ENCODE measurements at places on chromosomes 12 and 14.

DNA sequence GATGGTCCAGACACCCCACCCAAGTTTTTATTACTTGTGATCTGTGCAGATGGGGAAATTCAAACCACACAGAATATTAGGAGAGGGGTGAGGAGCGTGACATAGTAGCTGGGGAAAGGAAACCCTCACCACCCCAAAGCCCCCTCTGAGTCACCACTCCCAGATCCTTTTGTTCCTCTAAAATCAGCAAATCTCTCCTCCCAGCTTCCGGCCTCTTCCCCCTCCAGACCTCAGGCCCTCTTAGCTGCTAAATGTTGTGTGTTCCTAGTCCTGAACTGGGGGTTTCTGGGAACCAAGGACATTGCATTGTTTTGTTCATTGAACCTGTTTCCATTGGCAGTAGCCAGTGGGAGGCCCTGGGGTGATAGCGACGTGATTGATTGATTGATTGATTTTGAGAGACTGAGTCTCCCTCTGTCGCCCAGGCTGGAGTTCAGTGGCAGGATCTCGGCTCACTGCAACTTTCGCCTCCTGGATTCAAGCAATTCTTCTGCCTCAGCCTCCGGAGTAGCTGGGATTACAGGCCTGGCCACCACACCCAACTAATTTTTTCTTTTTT, 5.9 kb upstream of the ORAI1 start:
- DNase-seq = no peak

GRCh38 chr12:50314636-50315312, 31.5 kb upstream of the LIMA1 start:
- peak; percentile 2 for DNase-seq

- DNase-seq = no peak
These were observed 99.4 kb downstream of the NINJ2 start for GRCh38 chr12:563787-564298.

DNA sequence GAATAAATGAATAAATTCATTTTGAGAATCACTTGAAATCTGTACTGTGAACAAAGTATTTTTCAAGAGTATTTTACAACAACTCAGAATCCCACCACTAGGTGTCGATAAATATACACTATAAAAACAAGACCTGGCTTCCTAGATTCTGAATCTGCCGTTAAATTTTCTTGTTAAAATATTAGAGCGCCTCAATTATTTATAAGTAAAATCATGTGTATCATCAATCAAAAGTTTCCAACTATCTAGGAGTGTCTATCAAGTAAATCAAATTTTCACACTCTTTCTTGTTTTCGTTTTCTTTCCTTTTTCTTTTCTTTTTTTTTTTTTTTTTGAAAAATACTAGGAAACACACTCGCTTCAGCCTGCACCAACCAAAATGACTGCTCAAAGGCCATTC, 179.2 kb upstream of the DCN start:
- no peak for DNase-seq

DNA sequence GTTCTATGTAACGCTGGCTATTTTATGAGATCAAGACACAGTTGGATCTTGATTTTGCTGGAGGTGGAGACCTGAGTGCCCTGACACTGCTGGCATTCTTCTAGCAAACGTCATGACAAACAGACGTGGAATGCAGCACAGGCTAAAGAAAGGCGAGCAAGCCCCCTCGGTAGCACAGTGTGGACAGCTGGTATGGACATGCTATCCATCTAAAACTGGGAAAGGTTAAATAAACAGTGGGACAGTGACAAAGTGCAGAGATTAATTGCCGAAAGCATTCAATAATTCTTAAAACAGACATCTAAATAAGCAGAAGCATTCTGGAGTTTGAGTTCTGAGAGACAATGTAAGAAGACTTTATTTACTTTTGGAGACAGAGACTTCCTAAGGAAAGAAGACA, 237.2 kb downstream of the FBXL14 start:
- DNase-seq = no peak

DNA sequence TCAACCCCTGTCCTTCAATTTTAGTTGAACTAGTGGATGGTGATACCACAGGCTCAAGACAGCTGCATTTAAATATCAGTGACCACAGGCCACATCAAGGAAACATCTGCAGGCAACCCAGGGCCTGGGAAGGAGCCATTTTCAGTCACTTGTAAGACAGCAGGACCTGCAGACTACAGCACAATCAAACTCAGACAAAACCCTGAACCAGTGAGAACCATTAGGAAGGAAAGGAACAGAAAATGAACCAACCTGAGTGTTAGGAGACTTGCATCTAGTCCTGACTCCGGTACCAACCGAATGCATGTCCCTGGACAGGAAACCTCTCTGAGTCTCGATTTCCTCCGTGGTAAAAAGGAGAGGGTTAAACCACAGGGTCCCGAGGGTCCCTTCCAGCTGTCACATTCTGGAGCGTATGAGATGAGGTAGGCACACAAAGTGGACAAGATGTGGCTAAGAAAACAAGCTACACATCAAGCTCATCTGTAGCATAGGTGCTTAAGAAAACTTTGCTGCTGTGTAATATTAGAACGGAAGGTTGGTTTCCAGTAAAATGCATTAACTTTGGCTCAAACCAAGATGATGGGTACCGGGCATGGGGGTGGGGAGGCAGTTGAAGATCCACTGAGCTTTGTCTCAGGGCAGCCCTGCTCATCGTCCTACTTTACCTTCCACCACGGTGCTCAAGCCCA, 1.6 kb upstream of the CDKN1B start:
- DNase-seq = no peak

DNA sequence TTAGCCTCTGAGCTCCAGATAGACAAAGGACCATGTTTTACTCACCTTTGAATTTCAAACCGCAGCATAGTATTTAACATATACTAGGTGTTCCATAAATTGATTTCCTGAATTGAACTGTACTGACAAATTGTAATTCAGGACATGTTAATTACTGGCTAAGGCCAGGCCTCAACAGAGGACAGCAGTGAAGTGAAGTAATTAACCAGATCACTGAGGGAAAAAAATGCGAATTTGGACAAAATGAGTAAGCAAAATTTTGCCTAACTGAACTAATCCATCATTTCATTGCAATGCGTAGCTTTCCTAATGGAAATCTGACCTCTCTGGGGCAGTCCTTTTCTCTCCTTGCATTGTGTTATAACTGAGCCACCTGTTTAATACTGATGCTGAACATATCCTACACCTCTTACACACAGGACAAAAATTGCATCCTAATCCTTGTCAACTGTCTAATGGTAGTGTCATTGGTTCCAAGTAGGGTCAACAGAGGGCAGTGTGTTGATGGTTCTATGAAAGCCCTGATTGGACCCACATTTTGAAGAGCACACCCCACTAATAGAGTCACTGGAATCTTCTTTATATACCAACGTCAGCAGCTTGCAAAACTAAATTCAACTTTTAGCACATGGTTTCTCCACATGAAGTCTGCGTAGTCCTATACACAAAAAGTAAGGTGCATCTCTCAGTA, 148.4 kb downstream of the SLC25A21 start:
- no peak for DNase-seq

GRCh38 chr12:117816-118345, 51.3 kb downstream of the IQSEC3 start:
- DNase-seq = no peak

GRCh38 chr12:124326871-124327270, 32.0 kb downstream of the RFLNA start:
- no peak for DNase-seq

- DNase-seq = no peak
These were observed 816.1 kb upstream of the TMEM132C start for GRCh38 chr12:127450826-127451225.

DNA sequence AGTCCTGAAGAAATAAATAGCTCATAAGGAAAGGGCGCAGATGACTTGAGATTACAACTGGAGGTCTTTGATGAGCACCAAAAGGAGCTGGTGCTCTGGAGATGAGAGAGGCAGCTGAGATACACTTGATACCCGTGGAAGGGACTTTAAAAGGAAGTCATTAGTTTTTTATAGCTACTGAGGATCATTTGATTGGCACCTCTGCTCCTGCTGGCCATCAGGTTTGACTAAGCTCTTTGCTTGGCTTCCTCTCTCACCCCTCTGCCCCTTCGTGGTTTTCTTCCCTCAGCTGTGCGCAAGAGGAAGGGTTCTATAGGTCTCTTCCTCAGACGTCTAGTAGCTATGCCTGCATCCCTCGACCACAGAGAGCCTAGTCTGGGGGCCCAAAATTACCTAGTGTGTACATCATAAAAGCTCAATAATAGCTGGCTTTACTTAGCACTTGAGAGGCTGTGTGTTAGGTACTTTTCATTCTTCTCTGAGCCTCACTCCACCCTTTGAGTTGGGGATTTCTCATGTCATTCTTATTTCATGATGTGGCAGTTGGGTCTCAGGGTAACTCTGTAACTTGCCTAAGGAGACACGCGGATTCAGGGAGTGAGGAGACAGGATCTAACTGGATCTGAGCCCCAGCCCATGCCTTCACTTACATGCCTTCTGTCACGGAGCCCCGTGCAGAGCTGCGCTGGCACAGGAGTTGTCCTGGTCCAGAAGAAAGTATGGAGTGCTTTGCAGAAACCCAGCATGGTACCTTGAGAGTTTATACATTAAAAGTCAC, 68.4 kb upstream of the ASPG start:
- DNase-seq = no peak

DNA sequence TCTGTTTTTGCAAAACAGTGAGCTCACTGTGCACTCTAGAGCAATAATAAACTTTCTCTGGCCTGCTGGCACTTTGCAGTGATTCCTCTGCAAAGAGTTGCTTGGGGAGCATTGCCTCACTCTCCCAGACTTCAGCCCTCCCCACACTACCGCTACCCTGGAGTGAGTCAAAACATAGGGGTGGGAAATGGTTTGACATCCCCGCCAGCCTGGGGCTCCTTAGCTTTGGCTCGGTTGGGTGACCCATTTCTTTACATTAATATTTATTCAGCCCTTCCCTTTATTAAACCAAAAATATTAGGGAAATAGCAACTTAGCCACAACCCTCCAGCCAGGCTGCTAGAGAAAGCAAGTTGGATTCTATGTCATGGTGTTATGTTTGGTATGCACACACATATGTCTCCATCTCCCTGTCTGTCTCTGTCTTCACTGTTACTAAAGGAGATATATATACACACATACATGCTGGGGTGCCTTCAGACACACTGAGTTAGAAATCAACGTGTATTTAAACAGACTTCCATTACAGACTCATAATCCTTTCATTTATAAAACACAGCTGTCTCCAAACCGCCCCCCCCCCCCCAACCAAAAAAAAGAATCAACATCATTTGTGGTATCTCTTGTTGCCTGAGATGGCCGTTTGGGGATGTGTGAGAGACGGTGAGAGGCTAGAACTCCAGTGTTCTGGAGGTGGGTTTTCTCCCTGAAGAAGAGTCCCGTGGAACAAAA, 3.4 kb upstream of the IRF2BPL start:
- no peak for DNase-seq

GRCh38 chr14:65169351-65169750, 67.0 kb upstream of the MAX start:
- DNase-seq = no peak

GRCh38 chr12:19039515-19039914, 90.0 kb upstream of the PLEKHA5 start:
- no peak for DNase-seq

- DNase-seq = no peak
These were observed at the start of gene DLK1 for GRCh38 chr14:100726550-100727085. DLK1 (plus strand) TSS chr14:100726892; CDS start chr14:100727069, 177 bp downstream.

GRCh38 chr12:105843986-105844760, 294.6 kb downstream of the NUAK1 start:
- no peak for DNase-seq

DNA sequence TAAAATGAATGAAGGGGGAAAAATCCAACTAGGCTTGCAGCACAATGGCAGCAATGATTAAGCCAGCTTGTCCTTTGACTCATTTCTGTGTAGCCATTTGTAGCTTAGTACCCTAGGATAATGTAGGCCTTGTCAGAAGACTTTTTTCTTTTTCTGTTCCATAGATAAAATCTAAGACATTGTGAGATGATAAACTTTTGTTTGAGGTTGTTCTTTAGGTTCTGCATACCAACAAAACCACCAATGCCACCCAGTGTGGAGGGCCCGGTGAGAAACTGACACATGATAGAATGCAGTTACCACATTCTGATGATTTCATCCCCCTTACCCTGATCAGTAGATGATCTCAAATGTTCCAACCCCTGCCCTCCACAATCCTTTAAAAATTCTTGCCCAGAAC, 6.6 kb upstream of the KLRD1 start:
- DNase-seq = no peak

DNA sequence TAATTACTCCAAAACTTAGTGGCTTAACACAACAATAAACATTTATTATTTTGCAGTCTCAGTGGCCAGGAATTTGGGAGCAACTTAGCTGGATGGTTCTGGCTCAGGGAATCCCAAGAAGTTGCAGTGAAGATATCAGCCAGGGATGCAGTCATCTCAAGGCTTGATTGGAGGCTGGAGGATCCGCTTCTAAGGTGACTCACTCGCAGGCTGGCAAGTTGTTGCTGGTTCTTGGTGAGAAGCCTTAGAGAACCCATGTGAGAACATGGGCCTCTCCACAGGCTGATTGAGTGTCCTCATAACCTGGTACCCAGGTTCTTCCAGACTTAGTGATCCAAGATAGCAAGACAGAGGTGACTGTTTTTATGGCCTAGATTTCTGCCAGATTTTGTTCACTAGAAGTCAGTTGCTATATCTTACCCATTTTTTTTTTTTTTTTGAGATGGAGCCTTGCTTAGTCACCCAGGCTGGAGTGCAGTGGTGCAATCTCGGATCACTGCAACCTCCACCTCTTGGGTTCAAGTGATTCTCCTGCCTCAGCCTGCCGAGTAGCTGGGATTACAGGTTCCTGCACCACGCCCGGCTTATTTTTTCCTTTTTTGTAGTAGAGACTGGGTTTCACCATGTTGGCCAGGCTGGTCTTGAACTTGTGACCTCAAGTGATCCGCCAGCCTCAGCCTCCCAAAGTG, 32.5 kb downstream of the BRMS1L start:
- DNase-seq = no peak

DNA sequence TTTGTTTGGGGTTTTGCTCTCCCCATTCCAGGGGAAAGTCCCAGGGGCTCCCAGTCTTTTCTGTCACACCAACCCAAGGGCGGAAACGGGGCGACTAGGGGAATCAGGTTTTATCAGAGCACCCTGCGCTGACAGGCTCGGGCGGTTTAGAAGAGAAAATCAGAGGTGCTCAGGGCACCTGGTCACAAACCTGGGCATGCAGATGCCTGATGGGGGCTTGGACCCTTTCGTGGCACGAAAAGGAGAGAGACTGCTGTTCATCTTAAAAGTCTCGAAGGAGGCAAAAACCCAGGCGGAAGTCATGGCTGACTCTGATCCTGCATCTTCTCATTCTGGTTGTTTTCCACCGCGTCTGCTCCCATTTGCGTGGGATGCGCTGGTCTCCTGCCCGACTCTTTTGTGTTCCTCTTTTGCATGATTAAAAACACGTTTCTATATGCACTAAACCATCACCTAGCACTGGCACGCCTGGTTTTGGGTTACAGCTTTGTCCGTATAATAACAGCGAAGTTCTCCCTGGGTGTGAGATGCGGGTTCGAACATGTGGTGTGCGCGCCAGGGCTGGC, 13.2 kb downstream of the OTX2 start:
- DNase-seq = no peak

GRCh38 chr14:101719708-101720107, 41.8 kb upstream of the PPP2R5C start:
- no peak for DNase-seq
